Bronchial epithelial cell (primary cell): ENCODE measurements at places on chromosomes 4 and X.

- DNase-seq = peak; percentile 64
Measured at GRCh38 chr4:76430519-76431388, 4.3 kb upstream of the SHROOM3 start.

DNA sequence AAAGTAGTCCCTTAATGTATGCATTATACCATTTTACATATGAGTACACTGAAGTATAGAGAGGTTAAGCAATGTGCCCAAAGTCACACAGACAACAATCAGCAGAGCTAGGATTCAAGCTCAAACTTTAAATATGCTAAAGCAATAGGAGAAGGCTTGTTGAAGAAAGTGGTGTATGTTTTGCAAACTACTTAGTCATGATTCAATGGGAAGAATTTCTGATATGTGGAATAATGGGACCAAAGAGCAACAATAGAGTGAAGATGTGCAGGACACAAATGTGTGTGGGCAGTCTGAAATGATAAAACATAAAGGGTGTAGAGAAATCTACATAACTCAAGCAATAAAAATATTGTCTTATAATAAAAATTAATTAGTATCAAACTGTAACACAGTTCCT lies 109.0 kb upstream of the ARSJ start:
- no peak for DNase-seq

GRCh38 chrX:139112432-139112831 lies 400.9 kb upstream of the FGF13 start:
- no peak for DNase-seq

DNA sequence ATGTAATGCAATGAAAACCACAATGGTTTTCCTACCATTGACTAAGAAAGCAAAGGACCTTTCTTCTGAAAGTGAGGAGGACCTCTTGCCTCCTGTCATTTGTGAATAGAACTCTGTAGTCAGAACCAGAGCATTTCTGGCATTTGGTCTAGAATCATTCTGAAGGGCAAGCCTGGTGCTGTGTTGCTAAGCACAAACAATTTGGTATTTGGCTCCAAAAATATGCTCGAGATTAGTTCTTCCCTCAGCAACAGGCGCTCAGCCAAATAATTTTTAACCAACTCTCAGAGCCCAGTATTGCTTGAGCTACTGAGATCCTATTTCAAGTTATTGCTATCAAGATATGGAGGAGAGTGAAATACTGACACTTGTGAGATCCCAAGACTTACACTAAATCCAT lies 71.0 kb downstream of the SNCA start:
- peak; percentile 67 for DNase-seq

DNA sequence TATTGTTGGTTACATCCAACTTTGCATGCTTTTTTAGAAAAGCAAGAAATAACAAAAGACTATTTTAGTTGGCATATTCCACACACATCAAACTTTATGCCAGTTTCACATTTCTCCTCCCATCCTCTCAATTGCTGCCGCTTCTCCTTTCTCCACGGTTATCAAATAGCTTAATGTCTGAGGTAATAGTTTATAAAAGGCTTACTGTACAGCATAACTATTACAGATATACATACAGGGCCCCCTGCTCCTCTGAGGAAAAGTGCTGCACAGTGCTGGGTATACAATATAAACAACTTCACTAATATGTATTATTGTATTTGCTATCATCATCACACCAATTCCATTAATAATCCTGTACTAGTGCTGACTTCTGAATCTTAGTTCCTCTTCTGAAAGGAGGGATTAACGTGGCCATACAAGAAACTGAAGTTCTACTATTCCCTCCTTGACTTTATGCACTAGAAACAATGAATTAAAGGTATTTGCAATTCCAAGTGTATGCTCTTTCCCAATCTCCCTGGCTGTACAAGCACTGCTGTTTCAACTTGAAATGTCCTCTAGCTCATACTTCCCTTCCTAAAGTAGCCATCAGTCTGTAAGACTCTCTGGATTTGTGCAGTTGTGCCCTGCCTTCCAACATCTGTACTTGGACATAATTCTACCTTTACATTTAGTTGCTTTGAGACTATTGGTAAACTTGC lies 2.5 kb downstream of the CCNI start:
- DNase-seq = peak; percentile 57

- no peak for DNase-seq
Measured at GRCh38 chrX:387729-388128, 1.0 kb upstream of the PPP2R3B start.
